Neural progenitor cell (in vitro differentiated cells): ENCODE measurements at places on chromosomes 13 and 19. TPM values are rescaled to one million over a fixed set of nuclear protein-coding genes. Genes with fewer than 3 reads are reported as not detected.

PEG3 gene
- not detected in 2 replicates for total RNA-seq

CYP4F2 gene
- not detected in 2 replicates for total RNA-seq

SNRPA gene
- 112 and 179 TPM in 2 replicates for total RNA-seq

OR7D2 gene
- total RNA-seq, result 1.4 and 1.5 TPM in 2 replicates

CEACAM19 gene
- 0.09 and 0.59 TPM in 2 replicates for total RNA-seq

FIZ1 gene
- total RNA-seq, result 4.8 and 10.8 TPM in 2 replicates

SMIM44 gene
- not detected in 2 replicates for total RNA-seq

TUBB4A gene
- total RNA-seq, result 2.4 and 7.3 TPM in 2 replicates

MCF2L gene
- 40.4 and 59.2 TPM in 2 replicates for total RNA-seq

CGB8 gene
- total RNA-seq, result not detected in 2 replicates

TNFSF11 gene
- 0.21 and 0.46 TPM in 2 replicates for total RNA-seq

GARRE1 gene
- total RNA-seq, result 27.7 and 69.8 TPM in 2 replicates

CEACAM16 gene
- total RNA-seq, result not detected in 2 replicates

IGFL4 gene
- total RNA-seq, result 0.15 and 0.21 TPM in 2 replicates

LILRA1 gene
- not detected in 2 replicates for total RNA-seq

DDX49 gene
- 19.9 and 23.4 TPM in 2 replicates for total RNA-seq

MAP2K2 gene
- 69.7 and 176 TPM in 2 replicates for total RNA-seq

NBEA gene
- 23.5 and 31.0 TPM in 2 replicates for total RNA-seq

RNF113B gene
- not detected in 2 replicates for total RNA-seq

ARHGAP33 gene
- 6.5 and 15.1 TPM in 2 replicates for total RNA-seq

ARRDC2 gene
- total RNA-seq, result 4.7 and 14.4 TPM in 2 replicates

KLK2 gene
- total RNA-seq, result not detected in 2 replicates

CGB5 gene
- not detected in 2 replicates for total RNA-seq

PRODH2 gene
- total RNA-seq, result not detected in 2 replicates

ZNF844 gene
- 16.3 and 16.5 TPM in 2 replicates for total RNA-seq

SERPINE3 gene
- 0.40 and 0.47 TPM in 2 replicates for total RNA-seq

ZNF443 gene
- total RNA-seq, result 15.8 and 18.9 TPM in 2 replicates

FUT2 gene
- 0.09 and 1.7 TPM in 2 replicates for total RNA-seq

CCDC8 gene
- total RNA-seq, result 2.8 and 14.1 TPM in 2 replicates

TMIGD2 gene
- 0.19 and 1.3 TPM in 2 replicates for total RNA-seq

TUBA3C gene
- total RNA-seq, result not detected in 2 replicates

KLK4 gene
- total RNA-seq, result 0.68 TPM in 1 of 2 replicates, not detected in the other

CBLC gene
- total RNA-seq, result 1.4 and 1.5 TPM in 2 replicates

ANKRD24 gene
- total RNA-seq, result 0.15 and 2.3 TPM in 2 replicates

LENG8 gene
- 36.6 and 90.1 TPM in 2 replicates for total RNA-seq

LILRB2 gene
- not detected in 2 replicates for total RNA-seq

ITGBL1 gene
- total RNA-seq, result not detected in 2 replicates

B3GNT3 gene
- not detected in 2 replicates for total RNA-seq

STARD13 gene
- 2.0 and 3.1 TPM in 2 replicates for total RNA-seq

FGF22 gene
- total RNA-seq, result 0.37 TPM in 1 of 2 replicates, not detected in the other
